Hematopoietic multipotent progenitor cell treated with erythropoietin and hydrocortisone succinate and interleukin-3 and kit ligand, for 8 days (in vitro differentiated cells): ENCODE measurements at places on chromosomes 2 and 18.

DNA sequence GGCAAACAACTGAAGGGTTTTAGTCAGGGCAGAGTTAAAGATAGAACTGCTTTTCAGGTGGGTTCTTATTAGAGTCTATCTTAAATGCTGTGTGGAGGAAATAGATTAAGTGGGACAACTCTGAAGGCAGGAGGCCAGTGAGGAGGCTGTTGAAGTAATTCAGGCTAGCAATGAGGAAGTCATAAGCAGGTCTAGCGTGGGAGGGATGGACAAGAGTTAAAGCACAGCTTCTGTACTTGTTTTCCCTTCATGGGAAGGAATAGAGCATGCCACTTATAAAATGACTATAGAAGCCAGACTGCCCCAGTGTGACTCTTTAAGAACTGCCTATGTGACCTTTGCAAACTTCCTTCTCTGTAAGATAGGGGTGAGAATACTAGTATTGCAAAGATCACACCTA lies 202.0 kb upstream of the LRRTM1 start:
- no peak for DNase-seq

DNA sequence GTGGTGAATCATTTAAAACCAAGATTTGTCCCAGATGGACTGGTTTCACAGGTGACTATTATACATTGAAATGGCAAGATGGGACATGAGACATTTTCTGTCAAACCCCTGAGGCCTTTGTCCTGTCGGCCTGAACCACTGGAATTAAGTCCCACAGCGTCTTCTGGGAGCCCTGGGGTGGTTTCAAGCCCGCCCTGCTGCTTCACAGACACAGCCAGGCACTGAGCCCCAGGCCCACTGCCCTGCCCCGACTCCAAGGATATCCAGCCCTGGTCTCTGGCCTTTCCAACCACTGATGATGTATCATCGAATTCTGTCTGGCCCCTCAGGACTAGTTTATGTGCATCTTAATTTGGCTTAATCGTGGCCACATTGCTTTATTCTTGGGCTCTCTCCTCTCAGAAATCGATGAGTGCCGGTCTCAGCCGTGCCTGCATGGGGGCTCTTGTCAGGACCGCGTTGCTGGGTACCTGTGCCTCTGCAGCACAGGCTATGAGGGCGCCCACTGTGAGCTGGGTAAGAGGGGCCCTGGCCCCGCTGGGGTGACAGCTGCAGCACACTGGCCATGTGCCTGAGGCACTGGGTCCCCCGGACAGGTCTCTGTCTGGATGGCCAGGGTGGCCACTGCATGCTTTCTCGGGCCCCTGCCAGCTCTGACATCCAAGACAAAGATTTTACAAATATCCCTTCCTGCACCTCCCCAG lies 39.5 kb downstream of the MTERF4 start:
- no peak for DNase-seq

GRCh38 chr2:168559187-168559586 lies 103.1 kb downstream of the CERS6 start:
- DNase-seq = no peak

GRCh38 chr2:100248971-100249370 lies 73.3 kb downstream of the LONRF2 start:
- DNase-seq = peak; percentile 53

- DNase-seq = no peak
These were observed 337.2 kb upstream of the SLC39A10 start for GRCh38 chr2:195319548-195320412.

DNA sequence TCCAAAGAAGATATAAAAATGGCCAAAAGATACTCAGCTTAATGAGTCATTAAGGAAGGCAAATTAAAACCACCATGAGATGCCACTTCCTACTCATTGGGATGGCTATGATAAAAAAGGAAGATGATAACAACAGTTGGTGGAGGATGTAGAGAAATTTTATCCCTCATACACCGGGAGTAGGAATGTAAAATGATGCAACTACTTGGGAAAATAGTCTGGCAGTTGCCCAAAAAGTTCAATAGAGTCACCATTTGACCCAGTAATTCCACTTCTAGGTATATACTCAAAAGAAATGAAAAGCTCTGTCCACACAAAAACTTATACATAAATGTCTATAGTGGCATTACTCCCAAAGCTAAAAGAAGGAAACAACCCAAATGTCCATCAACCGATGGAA lies 10.1 kb upstream of the SULT1C2 start:
- DNase-seq = no peak

GRCh38 chr18:5478261-5478660 lies 65.5 kb downstream of the EPB41L3 start:
- DNase-seq = no peak

GRCh38 chr18:25453556-25454269 lies 101.7 kb upstream of the ZNF521 start:
- DNase-seq = no peak

DNA sequence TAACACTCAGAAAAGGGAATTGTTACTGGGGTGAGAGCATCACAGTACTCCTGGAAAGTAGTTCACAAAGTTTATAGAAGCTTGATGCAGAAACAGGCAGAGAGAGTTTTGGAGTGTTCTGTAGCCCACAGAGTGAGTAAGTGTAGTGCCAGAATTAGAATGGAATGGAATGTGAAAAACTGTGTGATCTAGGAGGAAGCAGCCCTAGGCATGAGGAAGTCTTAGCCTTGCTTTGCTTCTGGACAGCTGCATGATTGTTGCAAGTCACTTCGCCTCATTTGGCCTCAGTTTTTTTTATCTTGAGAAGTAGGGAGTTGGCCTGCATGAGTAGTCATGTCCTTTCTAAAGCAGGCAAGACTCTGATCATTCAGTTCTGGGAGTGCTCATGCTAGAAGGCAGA lies 10.9 kb downstream of the SERPINB12 start:
- DNase-seq = no peak

DNA sequence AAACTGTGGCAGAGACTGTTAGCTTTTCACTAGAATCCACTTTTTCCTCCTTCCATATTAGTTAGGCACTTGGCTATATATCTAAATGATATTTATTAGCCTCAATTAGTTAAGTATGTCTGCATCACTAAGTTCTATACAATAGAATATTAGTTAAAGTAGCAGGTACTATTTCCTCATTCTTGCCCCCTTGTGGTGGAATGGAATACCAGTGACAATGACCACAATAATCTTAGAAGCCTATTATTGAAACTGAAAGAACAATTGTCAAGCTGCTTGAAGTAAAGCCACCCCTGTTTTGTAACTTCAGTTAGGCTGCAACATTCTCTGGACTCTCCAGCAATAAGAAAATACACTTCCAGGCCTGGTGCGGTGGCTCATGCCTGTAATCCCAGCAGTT lies 476.3 kb upstream of the VWC2L start:
- DNase-seq = peak; percentile 36

- DNase-seq = no peak
These were observed 3.5 kb downstream of the NBEAL1 start for GRCh38 chr2:203018181-203018580.

DNA sequence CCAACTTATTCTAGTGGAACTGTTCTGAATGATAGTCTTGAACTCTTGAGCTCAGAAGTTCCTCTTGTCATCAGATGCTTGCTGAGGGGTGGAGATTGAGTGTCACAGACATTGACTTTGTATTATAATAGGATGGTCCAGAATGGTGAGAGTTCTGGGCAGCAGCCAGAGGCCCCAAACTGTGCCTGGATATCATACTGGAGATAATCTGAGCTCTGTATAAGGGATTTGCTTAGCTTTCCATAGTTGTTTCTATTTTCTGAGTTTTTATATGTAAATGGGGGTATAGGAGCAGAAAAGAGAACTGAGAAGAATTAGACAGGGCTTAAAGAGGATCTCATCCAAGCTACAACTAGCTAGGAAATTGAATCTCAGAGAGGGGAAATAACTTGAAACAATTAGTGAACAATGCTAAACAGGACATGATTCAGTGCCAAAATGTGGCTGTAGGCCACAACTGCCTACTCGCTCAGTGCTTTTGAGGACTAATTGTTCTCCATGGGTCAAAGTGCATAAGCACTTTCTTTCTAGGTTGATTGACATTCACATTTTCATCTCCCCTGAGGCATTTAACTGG lies 10.1 kb upstream of the LCLAT1 start:
- no peak for DNase-seq

DNA sequence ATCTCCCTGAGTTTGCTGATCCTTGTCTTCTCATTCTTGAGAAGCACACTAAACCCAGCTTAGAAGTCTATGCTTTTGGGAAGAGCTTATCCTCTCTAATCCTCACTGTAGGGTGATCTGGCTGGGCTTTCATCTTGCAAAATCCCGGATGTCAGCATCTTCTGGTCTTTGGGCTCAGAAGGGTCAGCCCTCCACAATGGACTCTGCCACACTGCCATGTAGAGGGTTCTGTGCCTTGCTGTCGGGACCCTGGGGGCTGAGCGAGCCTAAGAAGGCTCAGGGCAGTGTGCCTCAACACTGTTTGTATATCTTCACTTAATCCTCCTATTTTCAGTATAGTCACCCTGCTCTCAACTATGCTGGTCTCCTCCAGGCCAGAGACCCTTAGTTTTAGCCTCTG lies 102.3 kb downstream of the TGIF1 start:
- no peak for DNase-seq

DNA sequence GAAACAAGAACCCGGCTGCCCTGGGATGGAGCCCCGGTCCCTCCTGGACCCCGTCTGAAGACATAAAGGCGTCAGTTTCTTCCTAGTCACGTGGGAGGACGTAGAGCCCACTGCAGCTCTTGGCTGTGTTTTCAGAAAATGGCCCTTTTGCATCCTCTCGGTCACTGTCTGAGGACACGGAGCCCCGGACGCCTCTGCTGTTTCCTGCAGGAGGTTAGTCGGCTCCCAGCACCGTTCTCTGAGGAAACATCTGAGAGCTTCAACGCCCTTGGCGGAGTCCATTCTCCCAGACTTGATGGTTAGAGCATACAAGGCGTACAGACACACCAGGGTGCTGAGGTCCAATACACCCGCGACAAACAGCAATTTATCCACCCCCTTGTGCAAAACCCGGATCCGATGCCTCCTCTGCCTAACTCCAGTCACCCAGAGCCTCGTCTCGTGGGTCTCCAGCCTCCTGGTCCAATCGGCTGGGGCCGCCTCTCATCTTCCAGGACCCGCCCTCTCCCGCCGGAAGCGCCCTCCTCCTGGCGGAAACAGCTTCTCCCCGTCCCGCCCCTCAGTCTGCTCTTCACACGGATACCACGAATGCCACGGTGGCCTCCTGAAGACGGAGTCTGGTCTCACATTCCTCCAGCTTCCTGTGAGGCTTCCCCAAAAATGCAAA lies 119.4 kb downstream of the TMEM18 start:
- DNase-seq = no peak

- DNase-seq = no peak
These were observed 44.7 kb downstream of the ITSN2 start for GRCh38 chr2:24315669-24316068.

GRCh38 chr18:67597759-67598158 lies 81.2 kb upstream of the DSEL start:
- DNase-seq = no peak

GRCh38 chr2:96934831-96935540 lies 51.4 kb downstream of the FAM178B start:
- no peak for DNase-seq

- no peak for DNase-seq
These were observed 37.7 kb downstream of the DOCK10 start for GRCh38 chr2:225004597-225004996.

GRCh38 chr2:231397011-231397927 lies 1.8 kb downstream of the B3GNT7 start:
- no peak for DNase-seq

DNA sequence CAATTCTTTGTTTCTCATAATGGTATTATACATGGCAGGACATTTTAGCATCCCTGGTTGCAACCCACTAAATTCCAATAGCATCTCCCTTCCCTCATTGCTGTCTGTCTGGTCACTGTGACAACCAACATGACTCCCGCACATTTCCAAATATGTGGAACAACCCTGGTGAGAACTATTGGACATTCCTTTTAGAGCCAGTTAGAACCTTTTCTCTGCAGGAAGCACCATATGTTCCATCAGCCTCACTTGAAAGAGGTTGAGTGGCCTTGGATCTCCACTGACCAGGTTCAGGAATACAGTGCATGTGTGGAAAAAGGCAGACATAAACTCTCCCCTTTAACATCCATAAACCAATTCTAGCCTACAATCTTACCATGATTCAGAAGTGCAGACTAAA lies 25.9 kb upstream of the GLS start:
- DNase-seq = no peak

- peak; percentile 91 for DNase-seq
These were observed 3.6 kb downstream of the VIL1 start for GRCh38 chr2:218422403-218423086.

DNA sequence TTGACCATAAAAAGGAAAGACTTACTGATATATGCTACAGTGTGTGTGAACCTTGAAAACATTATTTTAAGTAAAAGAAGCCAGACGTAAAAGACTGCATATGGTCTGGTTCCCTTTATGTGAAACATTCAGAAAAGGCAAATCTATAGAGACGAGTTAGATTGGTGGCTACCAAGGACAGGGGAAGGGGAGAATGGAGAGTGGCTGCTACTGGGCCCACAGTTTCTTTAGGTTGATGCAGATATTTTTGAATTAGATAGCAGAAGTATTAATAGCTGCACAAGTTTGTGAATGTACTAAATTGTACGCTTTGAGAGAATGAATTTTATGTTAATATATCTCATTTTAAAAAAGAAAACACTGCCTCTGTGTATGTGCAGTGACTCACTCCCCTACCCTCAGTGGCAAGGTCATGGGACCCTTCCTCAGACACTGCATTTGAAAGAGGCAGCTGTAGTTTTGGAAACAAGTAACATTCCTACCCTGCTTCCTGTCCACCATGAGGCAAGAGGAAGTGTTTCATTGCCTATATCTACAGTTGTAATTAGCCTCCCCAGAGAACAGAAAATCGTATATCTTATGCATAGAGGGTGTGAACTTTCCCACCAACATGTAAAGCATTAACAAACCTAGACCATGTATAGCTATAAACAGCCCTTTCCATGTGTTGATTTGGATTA lies 29.8 kb upstream of the ARMC9 start:
- no peak for DNase-seq

- DNase-seq = peak; percentile 6
These were observed 39.8 kb downstream of the GREB1 start for GRCh38 chr2:11573418-11574175.

DNA sequence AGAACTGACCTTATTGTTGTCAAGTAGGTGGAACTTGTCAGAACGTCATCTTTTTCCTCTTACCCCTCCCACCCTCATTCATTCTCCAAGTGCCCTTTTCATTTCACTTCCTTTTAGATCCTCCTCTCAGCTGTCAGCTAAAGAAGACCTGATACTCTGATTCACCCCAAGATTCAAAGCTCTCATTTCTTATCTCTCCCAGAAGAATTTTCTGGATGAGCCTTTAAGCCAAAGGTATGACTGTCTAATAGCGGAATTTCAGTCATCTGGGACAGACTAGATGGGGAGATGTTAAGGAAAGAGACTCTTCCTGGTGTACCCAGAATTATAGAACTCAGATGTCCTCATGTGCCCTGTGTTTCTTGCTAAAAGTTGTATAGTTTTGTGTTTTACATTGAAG lies 53.9 kb downstream of the TCF7L1 start:
- DNase-seq = no peak
